ENCODE measurements at places on chromosomes 12 and 14. TPM values are rescaled to one million over a fixed set of nuclear protein-coding genes. Genes with fewer than 3 reads are reported as not detected.

GRCh38 chr14:68376067-68376779 is 416.6 kb downstream of the ZFP36L1 start:
- DNase-seq = no peak

- no peak for DNase-seq
Measured at GRCh38 chr12:95922231-95922630, 20.2 kb downstream of the CCDC38 start.

Gene B4GALNT3
- 131 TPM for total RNA-seq

DNA sequence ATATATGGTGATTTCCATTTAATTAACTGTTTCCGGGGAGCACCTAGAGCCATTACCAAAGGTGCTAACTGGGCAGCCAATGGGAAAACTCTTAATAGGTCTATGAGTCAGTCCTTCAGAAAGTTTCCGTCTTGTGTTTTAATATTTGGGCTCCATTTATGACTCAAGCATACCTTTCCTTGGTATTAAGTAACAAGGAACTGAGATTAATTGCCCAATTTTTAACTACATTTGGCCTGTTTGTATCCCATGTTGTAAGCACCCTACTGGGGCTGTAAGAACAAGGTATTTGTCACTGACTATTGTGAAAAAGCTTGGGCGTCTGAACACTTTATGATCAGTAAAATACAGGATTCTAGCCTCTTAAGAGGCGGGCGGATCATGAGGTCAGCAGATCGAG is 62.8 kb upstream of the FOXN3 start:
- no peak for DNase-seq

DNA sequence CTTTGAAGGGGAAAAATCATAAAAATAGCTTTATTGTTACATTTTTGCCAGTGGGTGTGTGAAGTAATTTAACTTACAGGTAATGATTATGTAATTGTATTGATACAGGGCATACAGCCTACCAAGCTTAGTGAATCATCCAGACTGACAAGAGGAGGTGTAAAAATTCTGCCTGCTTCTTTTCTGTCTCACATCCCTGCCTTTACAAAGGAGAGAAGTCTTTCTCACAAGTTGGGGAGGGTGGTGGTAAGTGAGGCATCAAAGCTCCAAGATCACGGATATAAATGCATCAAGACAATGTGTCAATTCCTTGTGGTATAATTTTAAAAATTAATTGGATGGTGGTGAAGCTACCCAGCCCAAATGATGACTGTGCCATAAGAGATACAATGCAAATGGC is 39.0 kb upstream of the G2E3 start:
- no peak for DNase-seq

All from left colon (tissue), 2 donors.